CD4-positive, alpha-beta T cell treated with Interleukin-1 beta for 1 hour (primary cell): ENCODE measurements at places on chromosomes 16 and 17.

DNA sequence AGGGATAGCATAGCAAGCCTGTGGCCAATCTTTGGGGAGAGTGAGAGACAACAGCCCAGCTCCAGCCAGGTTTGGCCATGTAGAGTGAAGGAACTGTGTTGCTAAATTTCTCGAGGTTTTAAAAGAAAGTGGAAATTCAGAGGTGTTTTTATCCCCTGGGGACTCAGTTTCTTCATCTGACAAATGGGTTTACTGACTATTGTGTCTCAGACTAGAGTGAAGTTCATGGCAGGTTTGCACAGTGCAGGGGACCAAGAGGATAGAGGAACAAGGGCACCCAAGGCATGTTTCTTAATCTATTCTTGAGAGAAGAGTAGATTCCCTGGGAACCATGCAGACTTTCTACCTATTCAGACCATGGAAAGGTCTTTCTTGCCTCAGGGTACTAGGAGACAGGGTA is 555.8 kb upstream of the C16orf82 start:
- no peak for DNase-seq

DNA sequence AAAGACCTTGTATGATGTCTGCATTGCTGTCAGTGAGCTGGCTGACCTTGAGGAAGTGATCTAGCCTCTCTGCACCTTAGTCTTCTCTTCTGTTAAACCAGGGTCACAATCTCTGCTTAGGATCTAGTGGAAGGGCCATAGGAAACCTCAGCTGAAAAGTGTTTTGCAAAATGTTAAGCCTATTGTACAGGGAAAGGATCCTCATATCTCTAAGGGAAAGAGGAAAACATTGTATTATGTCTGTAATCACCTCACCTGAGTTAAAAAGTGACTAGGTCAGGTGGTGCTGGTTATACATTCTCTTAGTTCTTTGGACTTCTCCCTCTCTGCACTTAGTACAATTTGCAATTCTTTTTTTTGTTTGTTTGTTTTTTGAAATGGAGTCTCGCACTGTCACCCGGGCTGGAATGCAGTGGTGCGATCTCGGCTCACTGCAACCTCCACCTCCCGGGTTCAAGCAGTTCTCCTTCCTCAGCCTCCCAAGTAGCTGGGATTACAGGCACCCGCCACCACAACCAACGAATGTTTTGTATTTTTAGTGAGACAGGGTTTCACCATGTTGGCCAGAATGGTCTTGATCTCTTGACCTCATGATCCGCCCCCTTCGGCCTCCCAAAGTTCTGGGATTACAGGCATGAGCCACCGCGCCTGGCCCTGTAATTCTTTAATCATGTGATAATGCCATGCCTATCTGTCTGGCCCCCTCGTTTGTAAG is 2.0 kb upstream of the SEPHS2 start:
- DNase-seq: no peak

DNA sequence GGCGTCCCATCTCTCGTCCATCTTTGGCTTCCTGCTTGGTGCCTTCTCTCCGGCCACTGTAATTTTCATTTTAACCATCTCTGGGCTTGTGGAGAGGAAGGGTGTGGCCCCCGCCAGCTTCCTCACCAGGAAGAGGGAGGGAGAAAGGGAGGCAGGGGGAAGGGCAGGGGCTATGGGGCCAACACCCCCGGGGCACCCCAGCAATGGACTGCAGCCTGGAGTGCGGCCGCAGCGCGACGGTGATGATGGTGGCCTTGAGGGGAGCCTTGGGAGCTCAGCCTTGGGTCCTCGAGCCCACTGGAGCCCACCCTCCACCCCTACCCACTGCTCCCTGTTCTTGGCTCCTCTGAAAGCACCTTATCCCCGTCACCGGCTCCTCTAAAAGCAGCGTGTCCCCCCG is 9.5 kb downstream of the METRNL start:
- no peak for DNase-seq

DNA sequence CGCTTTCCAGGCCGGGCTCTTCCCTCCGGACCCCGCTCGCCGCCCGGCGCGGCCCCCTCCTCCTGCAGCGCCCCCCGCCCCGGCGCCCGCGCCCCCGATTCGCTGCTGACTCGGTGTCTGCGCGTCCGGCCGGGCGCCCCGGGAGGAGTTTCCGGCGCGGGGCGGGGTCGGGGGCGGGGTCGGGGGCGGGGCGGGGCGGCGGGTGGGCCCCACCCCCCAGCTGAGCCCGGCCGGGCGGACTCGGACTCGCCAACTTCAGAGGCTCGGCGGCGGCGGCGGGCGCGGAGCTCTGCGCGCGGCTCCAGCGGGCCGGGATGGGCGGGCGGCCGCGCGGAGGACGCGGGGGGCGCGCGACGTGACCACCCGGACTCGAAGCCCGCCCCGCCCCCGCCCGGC is at the start of gene METRNL:
Gene METRNL, plus strand, starts transcription at position 258 of the 396 bp plus-strand sequence. CDS start 207 bp downstream, outside the sequence.
- peak; percentile 66 for DNase-seq

DNA sequence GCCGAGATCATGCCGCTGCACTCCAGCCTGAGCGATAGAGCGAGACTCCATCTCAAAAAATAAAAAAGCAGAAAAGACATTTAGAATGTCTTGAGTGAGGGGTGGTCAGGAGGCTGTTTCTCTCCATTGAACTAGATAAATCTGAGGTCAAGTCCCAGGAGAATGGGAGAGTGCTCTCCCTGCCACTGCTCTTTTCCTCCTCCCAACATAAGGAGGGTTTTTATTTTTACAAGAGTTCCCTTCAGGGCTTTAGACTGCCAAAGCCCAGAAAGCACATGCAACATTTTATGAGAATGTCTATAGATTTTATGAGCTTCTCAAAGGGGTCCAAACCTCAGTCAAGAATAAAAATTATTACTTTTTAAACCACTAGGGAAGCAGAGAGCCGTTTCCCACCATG is 1.6 kb downstream of the RND2 start:
- DNase-seq: no peak

- peak; percentile 10 for DNase-seq
Observed at GRCh38 chr16:47461598-47462266, 601 bp downstream of the PHKB start.

GRCh38 chr17:74843352-74843627 is 16.4 kb downstream of the GRIN2C start:
- DNase-seq: no peak

- no peak for DNase-seq
Observed at GRCh38 chr17:39750131-39751015, 12.6 kb downstream of the GRB7 start.

GRCh38 chr17:78126895-78127238 is 1.7 kb downstream of the TMC6 start:
- no peak for DNase-seq

- no peak for DNase-seq
Observed at GRCh38 chr16:55698946-55699345, 43.2 kb downstream of the SLC6A2 start.

DNA sequence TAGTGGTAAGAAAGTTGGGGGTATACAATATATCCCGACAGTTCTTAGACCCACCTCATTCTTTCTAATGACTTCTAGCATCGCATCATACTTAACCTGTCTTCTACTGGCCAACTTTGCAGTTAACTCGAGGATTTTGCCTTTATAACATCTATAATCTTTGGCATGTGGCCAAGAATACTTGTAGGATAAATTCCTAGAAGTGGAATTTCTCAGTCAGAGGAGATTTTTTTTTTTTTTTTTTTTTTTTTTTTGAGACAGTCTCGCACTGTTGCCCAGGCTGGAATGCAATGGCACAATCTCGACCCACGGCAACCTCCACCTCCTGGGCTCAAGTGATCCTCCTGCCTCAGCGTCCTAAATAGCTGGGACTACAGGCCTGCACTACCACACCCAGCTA is 253.5 kb downstream of the MRTFB start:
- no peak for DNase-seq

DNA sequence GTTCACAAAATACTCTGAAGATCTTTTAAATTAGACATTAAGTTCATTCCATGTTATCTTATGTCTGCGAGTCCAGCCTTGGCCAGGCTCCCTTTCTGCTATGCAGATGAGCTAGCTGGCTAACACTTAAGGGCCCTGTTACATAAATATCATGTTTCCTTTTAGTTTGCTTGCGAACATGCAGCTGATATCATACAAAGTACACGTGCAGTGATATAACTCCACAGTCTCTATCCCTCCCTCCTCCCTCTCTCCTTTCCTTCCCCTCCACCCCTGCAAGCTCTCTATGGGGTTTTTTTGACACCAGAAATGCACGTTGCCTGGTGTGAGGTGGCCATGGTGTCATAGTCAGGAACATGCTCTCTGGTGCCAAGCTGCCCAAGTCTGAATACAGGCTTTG is 46.1 kb downstream of the ARHGAP17 start:
- DNase-seq: no peak

- peak; percentile 78 for DNase-seq
Observed at GRCh38 chr17:80991645-80992076, at the start of gene CHMP6. Gene CHMP6, plus strand, starts transcription at chr17:80991841. Its CDS starts 78 bp downstream, at chr17:80991919.

DNA sequence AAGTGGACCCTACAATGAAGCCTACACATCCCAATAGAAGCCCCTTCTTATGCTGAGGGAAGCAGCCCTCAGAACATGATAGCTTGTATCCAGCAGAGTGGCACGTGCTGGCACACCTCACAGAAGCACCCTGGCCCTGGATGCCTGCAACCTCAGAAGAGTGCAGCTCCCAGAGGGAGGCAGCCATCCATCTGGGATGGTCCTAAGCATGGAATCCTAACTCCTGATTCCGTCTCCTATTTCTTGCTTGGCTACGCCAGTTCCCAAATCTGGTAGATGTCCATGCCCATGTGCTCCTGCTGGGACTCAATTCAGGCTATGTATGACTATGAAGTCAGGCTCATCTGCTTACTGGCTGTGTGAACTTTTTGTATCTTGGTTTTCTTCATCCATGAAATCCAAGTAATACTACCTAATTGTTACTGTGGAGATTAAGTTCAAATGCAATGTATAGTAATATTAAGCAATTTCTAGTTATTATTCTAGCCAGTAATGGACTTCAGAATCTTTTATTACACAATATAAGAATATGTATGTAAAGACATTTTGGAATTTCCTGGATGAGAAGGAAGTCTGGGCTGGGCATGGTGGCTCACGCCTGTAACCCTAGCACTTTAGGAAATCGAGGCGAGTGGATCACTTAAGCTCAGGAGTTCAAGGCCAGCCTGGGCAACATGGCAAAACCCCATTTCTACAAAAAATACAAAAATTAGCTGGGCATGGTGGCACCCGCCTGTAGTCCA is 32.4 kb downstream of the SIAH1 start:
- DNase-seq: no peak

GRCh38 chr16:79041206-79041605 is 559.3 kb downstream of the MAF start:
- DNase-seq: no peak

GRCh38 chr17:65679165-65679845 is 117.9 kb upstream of the AXIN2 start:
- DNase-seq: no peak

- DNase-seq: no peak
Observed at GRCh38 chr16:12575288-12575687, 228.4 kb downstream of the CPPED1 start.

- DNase-seq: no peak
Observed at GRCh38 chr17:79141578-79142355, 67.1 kb downstream of the ENGASE start.

GRCh38 chr17:40986920-40987319 is 2.8 kb upstream of the KRT40 start:
- DNase-seq: no peak

- no peak for DNase-seq
Observed at GRCh38 chr16:56478281-56479049, 27.1 kb downstream of the OGFOD1 start.

DNA sequence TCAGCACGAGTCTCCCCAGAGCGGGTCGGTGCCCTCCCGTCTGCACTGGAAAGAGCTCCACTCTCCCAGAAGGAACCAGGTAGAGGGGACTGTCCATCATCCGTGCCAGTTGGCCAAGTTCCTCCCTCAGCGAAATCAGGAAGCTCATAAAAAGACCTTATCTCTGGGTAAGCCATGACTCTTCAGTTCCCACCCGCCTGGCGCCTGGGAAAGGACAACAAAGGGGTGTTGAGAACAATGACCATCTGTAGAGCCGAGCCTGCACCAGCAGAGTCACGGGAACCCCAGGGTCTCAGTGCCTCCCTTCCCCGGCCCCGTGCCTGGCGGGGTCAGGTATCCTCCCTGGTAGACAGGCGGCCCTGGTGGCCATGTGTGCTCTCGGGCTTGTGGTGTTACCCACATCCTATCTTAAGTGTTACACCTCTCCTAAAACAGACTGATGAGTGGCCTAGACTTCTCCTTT is 190.7 kb downstream of the AXIN2 start:
- no peak for DNase-seq

- no peak for DNase-seq
Observed at GRCh38 chr17:49670641-49671040, 7.3 kb downstream of the SPOP start.

- DNase-seq: no peak
Observed at GRCh38 chr16:66289051-66289680, 77.3 kb upstream of the CDH5 start.

GRCh38 chr17:21272881-21273792 is 11.4 kb upstream of the MAP2K3 start:
- DNase-seq: no peak

DNA sequence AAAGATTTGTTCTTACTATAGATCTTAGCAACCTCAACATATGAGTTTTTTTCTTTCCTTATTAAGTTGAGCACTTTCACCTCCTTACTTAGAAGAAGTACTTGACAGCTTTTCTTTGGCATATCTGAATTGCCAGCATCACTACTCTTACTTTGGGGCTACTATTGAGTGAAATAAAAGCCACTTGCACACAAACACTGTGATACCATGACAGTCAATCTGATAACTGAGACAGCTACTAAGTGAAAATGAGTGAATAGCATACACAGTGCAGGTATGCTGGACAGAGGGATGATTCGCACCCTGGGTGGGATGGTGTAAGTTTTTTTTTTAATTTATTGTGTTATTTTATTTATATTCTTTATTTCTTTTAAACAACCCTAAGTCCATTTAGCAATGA is 13.5 kb upstream of the TENT4B start:
- DNase-seq: no peak

DNA sequence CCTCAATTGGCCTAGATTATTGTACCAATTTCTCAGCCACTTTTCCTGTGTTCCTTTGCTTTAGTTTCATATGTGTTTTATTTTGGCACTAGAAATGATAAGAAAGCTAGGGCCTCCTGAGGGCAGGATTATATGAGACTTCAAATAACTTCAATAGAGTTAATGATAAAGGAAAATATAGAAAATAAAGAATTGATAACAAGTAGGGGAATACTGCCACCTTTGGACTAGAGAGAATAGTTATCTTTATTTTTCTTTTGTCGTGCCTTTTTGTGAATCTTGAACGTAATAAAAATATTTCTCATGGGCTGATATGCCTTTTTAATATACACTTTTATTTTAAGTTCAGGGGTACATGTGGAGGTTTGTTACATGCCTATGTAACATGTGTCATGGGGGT is 29.3 kb upstream of the RBL2 start:
- no peak for DNase-seq

- DNase-seq: no peak
Observed at GRCh38 chr16:74844041-74844980, 69.7 kb upstream of the FA2H start.
